ENCODE measurements at places on chromosomes 11 and 22.

- no peak for DNase-seq
These were observed 10.0 kb downstream of the IGSF9B start for GRCh38 chr11:133946541-133947318.

- DNase-seq, result no peak
These were observed 590 bp upstream of the IGF2 start for GRCh38 chr11:2139621-2140337.

DNA sequence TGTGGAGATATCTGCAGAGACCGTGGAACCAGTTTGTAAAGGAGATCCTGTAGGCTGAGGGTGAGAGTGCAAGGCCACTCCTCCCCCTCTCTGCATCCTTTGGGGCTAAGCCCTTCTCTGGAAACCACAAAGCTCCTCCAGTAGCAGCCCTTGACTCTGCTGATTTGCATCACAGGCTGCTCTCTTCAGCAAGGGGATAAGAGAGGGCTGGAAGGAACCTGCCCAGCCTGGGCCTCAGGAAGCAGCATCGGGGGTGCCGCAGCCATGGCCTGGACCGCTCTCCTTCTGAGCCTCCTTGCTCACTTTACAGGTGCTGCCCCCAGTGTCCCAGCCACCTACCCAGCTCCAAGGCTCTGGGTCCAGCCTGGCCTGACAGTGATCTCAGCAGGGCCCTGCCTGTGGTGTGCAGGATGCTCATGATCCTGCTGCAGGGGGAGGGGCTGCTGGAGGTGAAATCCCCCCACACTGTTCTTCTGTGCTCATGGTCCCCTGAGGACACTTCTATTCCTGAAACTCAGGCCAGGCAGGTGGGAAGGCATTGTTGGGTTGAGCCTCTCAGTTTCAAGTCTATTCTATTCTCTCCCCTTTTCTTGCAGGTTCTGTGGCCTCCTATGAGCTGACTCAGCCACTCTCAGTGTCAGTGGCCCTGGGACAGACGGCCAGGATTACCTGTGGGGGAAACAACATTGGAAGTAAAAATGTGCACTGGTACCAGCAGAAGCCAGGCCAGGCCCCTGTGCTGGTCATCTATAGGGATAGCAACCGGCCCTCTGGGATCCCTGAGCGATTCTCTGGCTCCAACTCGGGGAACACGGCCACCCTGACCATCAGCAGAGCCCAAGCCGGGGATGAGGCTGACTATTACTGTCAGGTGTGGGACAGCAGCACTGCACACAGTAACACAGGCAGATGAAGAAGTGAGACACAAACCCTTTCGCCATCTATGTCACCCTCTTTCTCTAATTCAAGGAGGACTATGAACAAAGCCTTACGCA, 68.5 kb upstream of the IGLL5 start:
- DNase-seq, result no peak

GRCh38 chr11:88359541-88359940, 22.0 kb upstream of the CTSC start:
- DNase-seq, result no peak

DNA sequence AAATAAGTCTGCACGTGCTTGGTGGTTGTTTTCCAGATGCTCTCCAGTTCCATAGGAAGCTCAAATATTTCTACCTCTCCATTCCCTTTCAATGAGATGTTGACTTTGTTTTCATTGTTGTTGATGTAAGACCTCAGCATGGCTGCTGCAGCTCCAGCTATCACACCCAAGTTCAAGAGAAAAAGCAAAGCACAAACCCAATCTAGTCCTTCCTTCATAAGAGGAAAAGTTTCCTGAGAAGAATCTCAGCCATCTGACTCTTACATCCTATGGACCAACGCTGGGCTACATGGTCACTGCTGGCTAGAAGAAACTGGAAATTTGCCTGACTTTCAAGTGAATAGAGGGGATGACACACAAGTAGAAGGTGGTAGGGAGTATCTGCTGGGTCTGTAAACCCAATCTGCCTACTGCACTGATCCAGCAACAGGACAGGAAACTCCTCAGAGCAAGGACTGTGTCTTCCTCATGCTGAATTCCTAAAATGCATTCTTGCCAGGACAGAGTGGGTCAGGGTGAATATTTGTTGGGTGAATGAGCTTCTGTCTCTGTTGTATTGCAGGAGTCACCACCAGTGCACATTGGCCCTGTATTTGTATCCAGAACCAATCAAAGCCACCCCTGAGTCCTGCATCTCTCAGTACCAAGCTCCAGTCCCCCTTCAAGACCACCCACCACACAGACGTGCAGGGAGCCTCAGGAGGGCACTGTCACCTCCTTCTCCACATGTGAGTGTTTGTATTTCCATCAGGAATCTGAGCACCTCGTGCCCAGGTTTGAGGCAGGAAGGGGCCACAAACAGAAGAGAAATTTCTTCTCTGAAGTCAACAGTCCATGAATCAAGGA, 118.0 kb upstream of the IGLL5 start:
- no peak for DNase-seq

GRCh38 chr11:100769617-100770016, 82.5 kb downstream of the ARHGAP42 start:
- no peak for DNase-seq

GRCh38 chr11:123469089-123469488, 39.0 kb downstream of the GRAMD1B start:
- DNase-seq, result no peak

DNA sequence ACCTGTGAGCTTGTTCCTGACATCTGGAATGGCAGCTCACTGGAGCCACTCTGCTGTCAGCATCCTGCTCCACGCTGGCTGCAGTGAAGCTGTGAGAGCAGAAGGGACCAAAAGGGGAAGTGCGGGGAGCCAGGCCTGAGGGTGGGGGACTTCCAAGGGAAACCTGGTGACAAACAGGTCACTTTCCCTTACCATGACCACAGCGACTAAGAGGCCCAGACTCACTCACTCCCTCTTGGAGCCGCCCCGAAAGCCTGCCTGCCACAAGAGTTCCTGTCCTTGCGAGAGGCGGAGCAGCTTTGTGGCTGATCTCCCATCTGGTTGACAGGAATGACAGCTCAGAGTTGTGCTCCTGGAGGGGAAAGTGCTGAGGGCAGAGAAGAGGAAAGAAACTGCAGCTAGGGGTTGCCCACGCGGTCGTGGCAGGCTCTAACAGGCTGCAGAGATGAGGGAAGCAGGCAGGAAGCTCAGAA, 183.8 kb upstream of the NTM start:
- no peak for DNase-seq

- no peak for DNase-seq
These were observed 1223.9 kb downstream of the BRD1 start for GRCh38 chr22:48603621-48604320.

- no peak for DNase-seq
These were observed 98.2 kb upstream of the CHORDC1 start for GRCh38 chr11:90321018-90321417.

GRCh38 chr22:22576244-22576988, 17.4 kb upstream of the PRAME start:
- no peak for DNase-seq

- no peak for DNase-seq
These were observed 118.3 kb downstream of the WT1 start for GRCh38 chr11:32316858-32317642.

DNA sequence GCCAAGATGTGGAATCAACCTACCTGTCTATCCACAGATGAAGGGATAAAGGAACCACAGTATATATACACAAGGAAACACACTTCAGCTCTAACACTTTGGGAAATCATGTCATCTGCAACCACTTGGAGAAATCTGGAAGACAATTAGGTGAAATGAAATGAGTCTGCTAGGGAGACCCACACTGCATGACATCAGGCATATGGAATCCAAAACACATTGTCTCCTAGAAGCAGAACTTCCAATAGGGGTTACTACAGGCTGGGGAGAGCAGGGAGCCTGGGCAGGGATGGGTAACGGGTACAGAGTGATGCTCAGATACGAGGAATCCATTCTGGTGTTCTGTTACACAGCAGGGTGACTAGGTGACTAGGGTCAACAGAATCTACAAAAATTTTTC, 18.3 kb downstream of the RGL4 start:
- DNase-seq, result no peak

DNA sequence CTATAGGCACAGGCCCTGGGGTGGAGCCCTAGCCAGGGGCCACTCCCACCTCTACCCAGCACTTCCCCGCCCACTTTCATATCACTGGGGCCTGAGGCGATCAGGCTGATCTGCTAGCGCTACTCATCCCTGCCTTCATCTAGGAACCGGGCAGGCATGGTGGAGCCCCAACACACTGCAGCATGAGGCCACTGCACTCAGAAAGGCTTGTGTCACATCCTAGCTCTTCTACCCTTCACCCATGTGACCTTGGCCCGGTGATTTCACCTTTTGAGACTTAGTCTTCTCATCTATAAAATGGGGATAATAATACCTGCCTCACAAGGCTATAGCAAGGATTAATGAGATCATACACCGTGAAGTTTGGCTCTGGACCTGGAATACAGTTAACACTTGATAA, 18.1 kb upstream of the GDPD5 start:
- DNase-seq, result no peak

DNA sequence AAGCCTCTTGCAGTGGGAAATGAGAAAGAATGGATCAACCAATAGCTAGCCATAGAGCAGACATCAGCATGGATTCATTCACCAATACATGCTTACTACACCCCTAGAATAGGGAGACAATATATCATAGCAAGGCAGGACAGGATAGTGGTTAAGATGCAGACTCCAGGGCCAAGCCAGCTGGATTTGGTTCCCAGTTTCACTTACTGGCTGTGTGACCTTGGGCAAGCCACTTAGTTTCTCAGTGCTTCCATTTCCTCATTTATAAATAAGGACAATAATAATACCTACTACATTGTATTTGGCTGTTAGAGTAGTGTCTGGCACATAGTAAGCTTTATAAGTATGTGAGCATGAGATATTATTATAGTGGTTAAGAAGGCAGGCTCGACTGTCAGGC, 7.1 kb downstream of the DCHS1 start:
- no peak for DNase-seq

DNA sequence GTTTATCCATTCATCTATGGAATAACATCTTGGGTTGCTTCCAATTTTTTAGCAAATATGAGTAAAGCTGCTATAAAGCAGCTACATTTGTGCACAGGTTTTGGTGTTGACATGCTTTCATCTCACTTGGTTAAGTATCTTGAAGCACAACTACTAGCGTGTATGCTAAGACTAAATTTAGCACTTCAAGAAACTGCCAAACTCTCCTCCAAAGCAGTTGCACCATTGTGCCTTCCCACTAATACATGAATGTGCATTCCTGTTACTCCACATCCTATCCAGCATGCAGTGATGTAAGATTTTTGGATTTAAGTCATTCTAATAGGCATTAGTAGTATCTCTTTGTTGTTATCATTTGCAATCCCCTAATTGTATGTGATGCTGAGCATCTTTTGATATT, 230.7 kb downstream of the KCNA4 start:
- no peak for DNase-seq

- DNase-seq, result no peak
These were observed 17.3 kb downstream of the PGM2L1 start for GRCh38 chr11:74380746-74381439.

- no peak for DNase-seq
These were observed 95.9 kb downstream of the FBXO7 start for GRCh38 chr22:32570501-32570900.

GRCh38 chr11:47400768-47401279, 7.6 kb upstream of the SLC39A13 start:
- no peak for DNase-seq

DNA sequence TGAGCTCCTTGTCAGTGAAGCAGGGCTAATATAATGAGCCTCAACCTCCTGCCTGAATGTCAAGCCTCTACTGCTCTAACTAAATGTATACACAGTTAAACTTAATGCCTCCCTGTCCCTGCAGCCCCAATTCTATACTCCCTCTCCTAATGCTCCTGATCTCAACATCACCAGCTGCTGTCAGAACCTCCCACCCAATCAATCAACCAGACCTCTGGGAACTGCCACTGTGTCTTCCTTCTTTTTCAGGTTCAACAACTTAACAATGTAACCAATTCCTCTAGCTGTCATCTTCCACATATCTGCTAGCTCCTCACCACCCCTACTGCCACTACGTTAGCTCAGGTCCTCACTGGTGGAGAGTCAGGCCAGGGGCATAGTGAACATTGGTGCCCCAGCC, 339.8 kb upstream of the NARS2 start:
- no peak for DNase-seq

- no peak for DNase-seq
These were observed 21.1 kb downstream of the RFPL3 start for GRCh38 chr22:32378707-32379272.

GRCh38 chr22:16776080-16776479, 49.1 kb downstream of the XKR3 start:
- no peak for DNase-seq

GRCh38 chr11:107397357-107397756, 60.3 kb downstream of the CWF19L2 start:
- no peak for DNase-seq

GRCh38 chr22:36425977-36426523, 38.3 kb upstream of the MYH9 start:
- DNase-seq, result no peak

DNA sequence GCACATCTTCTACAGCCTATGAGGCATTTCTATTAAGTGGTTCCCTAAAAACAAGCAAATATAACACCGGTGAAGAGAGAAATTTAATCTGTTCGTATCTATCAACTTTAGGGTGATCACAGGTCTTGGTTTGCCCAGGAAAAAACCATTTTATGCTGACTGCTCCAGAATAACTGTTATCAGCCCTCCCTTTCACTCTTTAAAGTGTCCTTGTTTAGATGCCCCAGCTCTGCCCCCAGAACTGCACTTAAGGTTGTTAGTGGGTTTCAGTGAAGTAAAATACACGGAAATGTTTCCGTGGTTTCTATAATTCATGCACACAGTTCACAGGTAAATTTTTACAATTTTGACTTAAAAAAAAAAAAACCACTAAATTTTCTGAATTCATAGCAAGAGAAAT, 70.0 kb downstream of the NARS2 start:
- DNase-seq, result no peak

GRCh38 chr22:46374663-46375474, 39.4 kb downstream of the TRMU start:
- DNase-seq, result no peak

Data from NCI-H1436 treated with DMSO at 0.1 percent for 48 hours (cell line).